ENCODE measurements at places on chromosomes 6 and 20. TPM values are rescaled to one million over a fixed set of nuclear protein-coding genes. Genes with fewer than 3 reads are reported as not detected.

The TCF21 gene
- polyA plus RNA-seq = not detected

The EYS gene
- polyA plus RNA-seq = not detected

The MUC21 gene
- not detected for polyA plus RNA-seq

DNA sequence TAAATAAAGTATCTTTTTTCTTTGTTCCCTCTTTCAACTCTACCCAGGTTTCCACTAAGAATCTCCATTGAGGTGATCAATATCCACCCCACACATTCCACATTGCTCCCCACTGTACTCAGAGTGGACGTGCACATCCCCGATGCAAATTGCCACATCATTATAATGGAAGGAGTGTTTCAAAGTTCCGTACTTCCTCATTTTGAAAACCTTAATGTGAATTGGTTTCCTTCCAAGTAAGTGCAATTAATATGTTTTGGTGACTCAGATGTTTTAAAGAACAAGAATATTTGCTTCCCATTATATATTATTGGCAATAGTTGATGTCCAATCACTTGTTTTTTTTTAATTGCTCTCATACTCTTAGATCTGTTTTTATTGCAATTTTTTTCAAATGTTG, 463.6 kb downstream of the HACE1 start:
- H3K27ac ChIP-seq = no peak overlapping the region
- H3K4me3 ChIP-seq = no peak overlapping the region
- no peaks in the 10 kb centered on the region for H3K27me3 ChIP-seq
- no peak for DNase-seq
- no peaks in the 10 kb centered on the region for H3K36me3 ChIP-seq
- H3K4me1 ChIP-seq = no peaks in the 10 kb centered on the region

DNA sequence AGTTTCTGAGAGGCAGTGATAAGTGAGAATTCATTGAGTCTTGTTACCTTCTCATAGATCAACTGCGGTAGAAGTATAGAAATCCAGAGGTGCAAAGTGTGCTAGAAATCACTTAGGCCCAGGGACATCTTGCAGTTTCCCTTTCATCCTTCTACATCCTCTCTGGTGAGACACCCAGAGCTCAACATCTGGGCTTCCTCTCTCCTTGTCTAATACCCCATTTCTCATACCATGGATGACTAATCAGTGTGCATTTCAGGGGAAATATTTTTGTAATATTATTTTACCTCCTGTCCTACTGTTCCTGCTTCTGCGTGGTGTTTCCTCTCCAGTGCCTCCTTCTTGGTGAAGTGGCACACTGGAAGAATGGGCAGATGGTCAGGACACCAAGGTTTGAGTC, 322.4 kb downstream of the TFAP2B start:
- no peaks in the 10 kb centered on the region for H3K4me1 ChIP-seq
- DNase-seq = no peak
- H3K4me3 ChIP-seq = no peak overlapping the region
- H3K27ac ChIP-seq = no peak overlapping the region

- no peaks in the 10 kb centered on the region for H3K27me3 ChIP-seq
- H3K4me3 ChIP-seq = no peak overlapping the region
- no peak for DNase-seq
- H3K36me3 ChIP-seq = no peaks in the 10 kb centered on the region
These were observed 73.0 kb downstream of the SLC24A3 start for GRCh38 chr20:19285436-19285835.

DNA sequence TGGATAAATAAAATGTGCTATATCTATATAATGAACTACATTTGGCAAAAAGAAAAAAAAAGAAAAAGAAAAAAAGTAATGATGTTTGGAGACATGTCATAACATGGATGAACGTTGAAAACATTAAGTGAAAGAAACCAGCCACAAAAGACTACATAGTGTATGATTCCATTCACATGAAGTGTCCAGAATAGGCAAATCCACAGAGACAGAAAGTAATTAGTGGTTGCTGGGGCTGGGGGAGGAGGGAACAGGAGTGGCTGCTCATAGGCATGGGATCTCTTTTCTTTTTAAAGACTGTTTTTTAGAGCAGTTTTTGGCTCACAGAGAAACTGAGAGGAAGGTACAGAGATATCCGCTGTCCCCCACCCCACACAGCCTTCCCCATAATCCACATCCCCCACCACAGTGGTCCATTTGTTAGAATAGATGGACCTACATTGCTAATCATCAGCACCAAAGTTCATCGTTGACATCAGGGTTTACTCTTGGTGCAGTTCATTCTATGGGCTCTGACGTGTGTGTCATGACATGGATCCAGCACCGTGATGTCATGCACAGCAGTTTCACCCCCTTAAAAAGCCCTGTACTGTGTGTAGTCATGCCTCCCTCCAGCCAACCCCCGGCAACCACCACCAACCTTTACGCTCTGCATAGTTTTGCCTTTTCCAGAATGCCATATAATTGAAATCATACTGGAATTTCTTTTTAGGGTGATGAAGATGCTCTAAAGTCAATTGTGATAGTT, 240.9 kb upstream of the RREB1 start:
- no peaks in the 10 kb centered on the region for H3K4me1 ChIP-seq
- H3K36me3 ChIP-seq = no peaks in the 10 kb centered on the region
- no peak for DNase-seq
- no peak overlapping the region for H3K4me3 ChIP-seq

- H3K27ac ChIP-seq = no peak overlapping the region
- no peak overlapping the region for H3K4me3 ChIP-seq
- H3K4me1 ChIP-seq = no peaks in the 10 kb centered on the region
- no peaks in the 10 kb centered on the region for H3K27me3 ChIP-seq
- H3K36me3 ChIP-seq = no peaks in the 10 kb centered on the region
These were observed 125.6 kb downstream of the MAFB start for GRCh38 chr20:40563296-40563950.

DNA sequence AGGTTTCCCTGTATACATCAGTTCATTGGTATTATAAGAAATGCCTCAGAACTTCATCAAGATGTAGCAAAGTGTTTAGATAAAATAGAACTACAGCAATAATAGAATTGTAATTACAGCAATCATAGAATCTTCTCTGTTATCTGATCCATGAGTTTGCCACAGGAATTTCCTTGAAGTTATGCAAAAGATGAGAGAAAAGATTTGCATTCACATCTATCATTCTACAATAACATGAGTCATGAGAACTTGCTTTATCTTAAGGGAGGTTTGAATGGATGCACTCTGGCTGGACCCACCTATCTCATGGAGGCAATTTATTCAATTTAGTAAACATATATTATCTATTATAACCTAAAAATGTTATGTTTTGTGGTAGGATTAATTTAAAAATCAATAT, 329.8 kb upstream of the EPHA7 start:
- DNase-seq = no peak
- H3K27ac ChIP-seq = no peak overlapping the region
- H3K4me1 ChIP-seq = no peaks in the 10 kb centered on the region
- no peaks in the 10 kb centered on the region for H3K27me3 ChIP-seq
- no peaks in the 10 kb centered on the region for H3K36me3 ChIP-seq

GRCh38 chr20:36483209-36483918, 58.0 kb upstream of the MYL9 start:
- no peak overlapping the region for H3K4me3 ChIP-seq
- no peaks in the 10 kb centered on the region for H3K4me1 ChIP-seq
- no peak for DNase-seq
- no peaks in the 10 kb centered on the region for H3K27me3 ChIP-seq
- no peak overlapping the region for H3K27ac ChIP-seq

- no peaks in the 10 kb centered on the region for H3K27me3 ChIP-seq
- no peak for DNase-seq
- no peaks in the 10 kb centered on the region for H3K36me3 ChIP-seq
- H3K27ac ChIP-seq = no peak overlapping the region
- H3K4me3 ChIP-seq = no peak overlapping the region
These were observed 53.1 kb upstream of the SNX9 start for GRCh38 chr6:157769776-157770426.

GRCh38 chr6:27757307-27757706, 154.9 kb downstream of the OR2B2 start:
- no peaks in the 10 kb centered on the region for H3K27me3 ChIP-seq
- peak; percentile 29 for DNase-seq
- H3K4me3 ChIP-seq = peak overlapping the region; percentile 52
- no peak overlapping the region for H3K27ac ChIP-seq
- no peaks in the 10 kb centered on the region for H3K36me3 ChIP-seq

DNA sequence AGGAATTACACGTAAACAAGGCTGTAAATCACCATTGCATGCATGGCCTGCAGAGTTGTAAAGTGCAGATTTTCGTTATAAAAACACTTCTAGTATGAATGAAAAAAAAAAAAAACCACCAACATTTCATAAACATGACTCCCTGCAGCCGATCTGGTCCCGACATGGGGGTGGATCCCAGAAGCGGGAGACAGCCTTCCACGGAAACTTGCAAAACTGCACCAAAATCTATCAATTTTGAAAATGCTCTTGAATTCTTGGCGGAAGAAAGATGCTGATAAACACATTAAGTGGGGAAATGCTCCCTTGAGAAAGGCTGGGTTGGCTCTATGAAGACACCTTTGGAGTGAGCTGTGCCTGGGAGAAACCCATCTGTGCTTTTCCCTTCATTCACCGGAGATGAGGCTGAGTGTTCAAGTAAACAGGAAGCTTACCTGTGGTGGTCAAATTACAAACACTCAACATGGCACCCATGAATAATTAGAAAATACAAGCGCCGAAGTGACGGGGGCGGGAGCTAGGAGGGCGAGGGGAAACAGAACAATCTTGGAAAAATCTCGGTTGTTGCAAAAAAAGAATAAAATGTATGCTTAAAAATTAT, 845 bp upstream of the ANKRD60 start:
- no peak for DNase-seq
- H3K27me3 ChIP-seq = peaks cover 26% of the 10 kb centered on the region
- H3K36me3 ChIP-seq = no peaks in the 10 kb centered on the region
- H3K27ac ChIP-seq = no peak overlapping the region

GRCh38 chr6:15825332-15825930, 162.6 kb upstream of the DTNBP1 start:
- no peaks in the 10 kb centered on the region for H3K36me3 ChIP-seq
- DNase-seq = no peak
- H3K4me1 ChIP-seq = no peaks in the 10 kb centered on the region

DNA sequence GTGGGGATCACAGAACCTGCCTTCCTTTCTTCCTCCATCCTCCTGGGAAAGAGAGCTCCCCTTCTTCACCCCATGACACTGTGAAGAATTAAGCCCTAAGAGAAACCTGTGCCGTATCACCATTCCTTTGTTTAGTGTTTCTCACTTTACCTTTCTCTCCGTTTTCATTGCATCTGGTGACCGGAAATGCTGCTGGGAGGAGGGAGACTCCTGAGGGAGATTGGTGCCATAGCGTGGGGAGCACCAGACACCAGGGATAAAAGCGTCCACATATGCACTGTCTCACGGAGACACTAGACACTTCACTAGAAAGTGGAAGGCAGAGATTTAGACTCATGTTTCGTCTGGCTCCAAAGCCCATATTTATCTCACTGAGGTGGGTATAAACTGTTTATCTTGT, 15.5 kb upstream of the ULBP3 start:
- no peak overlapping the region for H3K27ac ChIP-seq
- no peaks in the 10 kb centered on the region for H3K36me3 ChIP-seq
- no peak for DNase-seq
- H3K4me1 ChIP-seq = peaks cover 9% of the 10 kb centered on the region
- H3K4me3 ChIP-seq = no peak overlapping the region

- H3K36me3 ChIP-seq = peaks cover 19% of the 10 kb centered on the region
- no peaks in the 10 kb centered on the region for H3K4me1 ChIP-seq
- no peaks in the 10 kb centered on the region for H3K27me3 ChIP-seq
- H3K27ac ChIP-seq = no peak overlapping the region
- DNase-seq = no peak
- H3K4me3 ChIP-seq = no peak overlapping the region
These were observed 29.4 kb downstream of the TMEM74B start for GRCh38 chr20:1155342-1155741.
